ENCODE measurements at places on chromosomes 16 and 17. TPM values are rescaled to one million over a fixed set of nuclear protein-coding genes. Genes with fewer than 3 reads are reported as not detected.

DNA sequence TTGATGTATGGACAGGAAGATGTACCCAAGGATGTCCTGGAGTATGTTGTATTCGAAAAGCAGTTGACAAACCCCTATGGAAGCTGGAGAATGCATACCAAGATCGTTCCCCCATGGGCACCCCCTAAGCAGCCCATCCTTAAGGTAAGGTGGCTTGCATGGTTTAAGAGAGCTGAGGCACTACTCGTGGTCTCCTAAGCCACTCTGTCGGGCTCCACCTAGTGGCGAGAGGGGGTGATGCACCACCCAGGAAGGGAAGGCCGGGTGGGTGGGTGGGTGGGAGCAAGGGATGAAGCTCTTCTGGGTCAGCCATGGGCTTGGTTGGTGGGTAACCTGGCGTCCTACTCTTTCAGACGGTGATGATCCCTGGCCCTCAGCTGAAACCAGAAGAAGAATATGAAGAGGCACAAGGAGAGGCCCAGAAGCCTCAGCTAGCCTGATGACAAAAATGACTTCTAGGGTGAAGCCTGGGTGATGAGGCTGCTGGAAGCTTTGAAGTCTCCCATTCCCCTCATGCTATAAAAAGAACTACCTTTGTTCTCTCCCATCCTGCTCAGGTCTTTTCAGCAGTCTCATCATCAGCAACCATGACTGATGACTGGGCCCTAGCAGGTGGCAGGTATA, 21.5 kb downstream of the GPR179 start:
- no peaks in the 10 kb centered on the region for H3K27me3 ChIP-seq
- no peak overlapping the region for H3K4me3 ChIP-seq
- H3K4me1 ChIP-seq, result peaks cover 20% of the 10 kb centered on the region
- H3K36me3 ChIP-seq, result peaks cover 9% of the 10 kb centered on the region

- no peaks in the 10 kb centered on the region for H3K27me3 ChIP-seq
- no peaks in the 10 kb centered on the region for H3K36me3 ChIP-seq
- H3K4me1 ChIP-seq, result no peaks in the 10 kb centered on the region
These were observed 9.8 kb upstream of the CMTM3 start for GRCh38 chr16:66594739-66595138.

DNA sequence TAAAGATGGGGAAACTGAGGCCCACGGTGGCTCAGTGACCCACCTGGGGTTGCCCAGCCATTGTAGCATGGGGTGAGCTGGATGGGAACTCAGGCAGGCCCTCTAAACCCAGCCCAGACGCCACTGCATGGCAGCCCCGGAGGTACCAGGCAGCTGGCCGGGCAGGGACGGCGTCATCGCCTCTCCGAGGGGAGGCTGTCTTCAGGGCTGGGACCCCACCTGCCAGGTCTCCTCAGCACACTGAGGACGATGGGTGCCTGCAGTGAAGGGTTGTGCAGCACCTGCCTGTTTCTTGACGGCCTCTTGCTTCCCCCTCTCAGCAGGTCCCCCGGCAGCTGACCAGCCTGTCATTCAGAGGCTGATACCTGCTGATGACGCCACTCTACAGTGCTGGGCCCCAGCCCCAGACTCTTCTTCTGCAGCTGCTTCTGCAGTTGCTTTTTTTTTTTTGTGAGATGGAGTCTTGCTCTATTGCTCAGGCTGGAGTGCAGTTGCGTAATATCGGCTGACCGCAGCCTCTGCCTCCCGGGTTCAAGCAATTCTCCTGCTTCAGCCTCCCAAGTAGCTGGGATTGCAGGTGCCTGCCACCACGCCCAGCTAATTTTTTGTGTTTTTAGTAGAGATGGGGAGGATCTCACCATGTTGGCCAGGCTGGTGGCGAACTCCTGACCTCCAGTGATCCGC, 24.7 kb downstream of the RNF213 start:
- no peaks in the 10 kb centered on the region for H3K36me3 ChIP-seq
- H3K27me3 ChIP-seq, result no peaks in the 10 kb centered on the region
- H3K4me1 ChIP-seq, result no peaks in the 10 kb centered on the region
- H3K27ac ChIP-seq, result no peak overlapping the region
- no peak overlapping the region for H3K4me3 ChIP-seq

- DNase-seq, result no peak
- no peaks in the 10 kb centered on the region for H3K4me1 ChIP-seq
- no peak overlapping the region for H3K4me3 ChIP-seq
- H3K27me3 ChIP-seq, result peaks cover 8% of the 10 kb centered on the region
- no peak overlapping the region for H3K27ac ChIP-seq
These were observed 46.2 kb downstream of the MYH3 start for GRCh38 chr17:10610884-10611283.

DNA sequence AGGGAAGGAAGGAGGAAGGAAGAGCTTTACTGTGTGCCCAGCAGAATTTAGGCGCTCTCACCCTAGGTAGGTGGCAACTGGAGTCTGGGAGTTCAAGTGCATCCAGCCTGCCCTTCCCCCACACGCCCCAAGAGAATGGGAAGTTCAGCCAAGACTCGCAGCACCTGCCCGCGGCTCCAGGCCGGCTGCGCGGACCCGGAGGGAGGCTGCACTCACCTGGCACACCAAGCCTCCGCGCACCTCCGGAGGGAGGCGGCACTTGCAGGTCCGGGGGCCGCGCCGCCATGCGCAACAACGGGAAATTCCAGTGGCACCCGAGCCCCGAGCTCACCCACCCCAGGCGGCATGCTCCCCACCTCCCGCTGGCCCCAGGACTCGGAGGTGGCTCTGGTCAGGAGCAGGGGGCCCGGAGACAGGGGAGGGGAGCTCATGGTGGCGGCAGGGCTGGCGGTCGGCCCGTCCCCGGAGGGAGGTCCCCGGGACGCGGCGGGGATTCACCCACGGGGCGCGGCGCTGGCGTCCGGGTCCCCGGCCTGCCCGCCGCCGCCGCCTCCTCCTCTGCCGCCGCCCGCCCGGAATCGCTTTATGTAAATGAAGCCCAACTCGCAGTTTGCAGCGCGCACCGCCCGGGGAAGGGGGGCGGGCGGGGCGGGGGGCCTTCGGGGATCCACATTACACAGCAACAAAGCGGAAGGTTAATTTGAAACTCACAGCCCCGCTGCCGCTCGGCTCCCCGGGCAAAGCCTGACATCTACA, at the start of gene ZFHX3:
Gene ZFHX3, minus strand, starts transcription at position 593 of the 756 bp plus-strand sequence. CDS start 87,983 bp downstream, outside the sequence.
- H3K27me3 ChIP-seq, result no peaks in the 10 kb centered on the region
- H3K36me3 ChIP-seq, result no peaks in the 10 kb centered on the region
- H3K27ac ChIP-seq, result peak within 1 kb of the TSS; percentile 97
- H3K4me1 ChIP-seq, result peaks cover 67% of the 10 kb centered on the region

GRCh38 chr16:73998707-73999106, 297.9 kb upstream of the PSMD7 start:
- no peak for DNase-seq
- H3K36me3 ChIP-seq, result no peaks in the 10 kb centered on the region
- peaks cover 7% of the 10 kb centered on the region for H3K27me3 ChIP-seq
- H3K27ac ChIP-seq, result no peak overlapping the region
- no peaks in the 10 kb centered on the region for H3K4me1 ChIP-seq

The CACNA1G gene
- 0.28 TPM for total RNA-seq

The KRT23 gene
- not detected for total RNA-seq

The ARL4D gene
- total RNA-seq, result 8.8 TPM

The MYOCD gene
- not detected for total RNA-seq

Data from PC-9 (cell line).